Pons (tissue), 1 donor: ENCODE measurements at places on chromosomes 13 and 19.

DNA sequence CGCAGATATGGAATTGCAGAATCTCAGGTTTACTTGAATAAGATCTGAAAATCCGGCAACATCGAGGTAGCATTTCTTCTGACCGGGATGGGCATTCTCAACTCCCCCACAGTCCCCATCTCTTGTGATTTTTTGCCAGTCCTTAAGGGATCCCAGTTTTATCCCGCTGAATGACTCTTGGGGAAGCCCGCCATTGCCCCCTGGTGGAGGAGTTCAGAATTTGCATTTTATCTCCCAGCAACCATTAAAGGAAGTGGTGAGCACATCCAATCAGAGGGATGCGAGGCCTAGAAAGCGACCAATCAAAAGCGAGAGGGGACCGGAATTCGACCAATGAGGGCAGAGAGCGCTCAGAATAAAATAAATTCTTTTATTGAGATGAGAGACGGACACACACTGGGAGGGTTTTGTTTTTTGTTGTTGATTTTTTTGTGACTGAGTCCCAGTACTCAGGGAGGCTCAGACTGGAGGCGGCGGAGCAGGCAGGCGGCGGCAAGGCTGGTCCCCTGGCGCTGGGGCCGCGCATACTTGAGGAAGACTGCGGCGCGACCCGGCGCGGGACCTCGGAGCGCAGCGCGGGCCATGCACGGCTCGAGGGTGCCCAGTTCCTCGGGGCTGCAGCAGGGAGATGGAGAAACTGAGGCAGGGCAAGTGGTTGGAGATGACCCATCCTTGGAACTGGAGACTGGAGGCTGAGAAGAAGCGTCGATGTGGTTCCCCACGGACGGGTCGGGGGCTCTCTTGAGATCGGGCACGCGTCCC lies 3.9 kb upstream of the TTC9B start:
- DNase-seq: peak; percentile 97

DNA sequence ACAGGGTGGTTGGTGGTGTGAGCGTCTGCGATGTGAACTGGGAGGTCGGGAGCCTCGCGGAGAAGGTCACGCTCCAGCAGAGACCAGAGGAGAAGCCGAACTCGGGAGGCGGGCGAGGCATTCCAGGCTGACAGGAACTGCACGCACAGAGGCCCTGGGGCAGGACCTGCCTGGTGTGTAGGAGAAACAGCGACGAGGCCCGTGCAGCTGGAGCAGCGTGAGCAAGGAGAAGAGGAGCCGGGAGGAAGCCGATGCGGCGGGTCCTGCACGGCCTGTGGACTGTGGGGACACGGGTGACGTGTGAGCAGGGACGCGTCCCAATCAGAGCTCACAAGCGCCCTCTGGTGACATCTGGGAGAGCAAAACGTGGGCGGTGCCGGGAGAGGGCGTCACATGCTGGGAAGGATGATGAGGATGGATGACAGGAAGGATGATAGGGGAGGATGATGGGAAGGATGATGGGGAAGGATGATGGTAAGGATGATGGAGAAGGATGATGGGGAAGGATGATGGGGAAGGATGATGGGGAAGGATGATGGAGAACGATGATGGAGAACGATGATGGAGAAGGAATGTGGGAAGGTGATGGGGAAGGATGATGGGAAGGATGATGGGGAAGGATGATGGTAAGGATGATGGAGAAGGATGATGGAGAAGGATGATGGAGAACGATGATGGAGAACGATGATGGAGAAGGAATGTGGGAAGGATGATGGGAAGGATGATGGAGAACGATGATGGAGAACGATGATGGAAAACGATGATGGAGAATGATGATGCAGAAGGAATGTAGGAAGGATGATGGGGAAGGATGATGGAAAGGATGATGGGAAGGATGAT lies 16.1 kb upstream of the MADCAM1 start:
- DNase-seq: peak; percentile 74

GRCh38 chr19:11766597-11767591 lies at the start of gene ZNF441:
ZNF441 (plus strand) TSS chr19:11767000; CDS start chr19:11767194, 194 bp downstream.
- DNase-seq: peak; percentile 97

- DNase-seq: no peak
Observed at GRCh38 chr13:49023431-49023830, 47.7 kb downstream of the FNDC3A start.

- DNase-seq: no peak
Observed at GRCh38 chr19:11227195-11227886, 12.1 kb upstream of the ANGPTL8 start.

DNA sequence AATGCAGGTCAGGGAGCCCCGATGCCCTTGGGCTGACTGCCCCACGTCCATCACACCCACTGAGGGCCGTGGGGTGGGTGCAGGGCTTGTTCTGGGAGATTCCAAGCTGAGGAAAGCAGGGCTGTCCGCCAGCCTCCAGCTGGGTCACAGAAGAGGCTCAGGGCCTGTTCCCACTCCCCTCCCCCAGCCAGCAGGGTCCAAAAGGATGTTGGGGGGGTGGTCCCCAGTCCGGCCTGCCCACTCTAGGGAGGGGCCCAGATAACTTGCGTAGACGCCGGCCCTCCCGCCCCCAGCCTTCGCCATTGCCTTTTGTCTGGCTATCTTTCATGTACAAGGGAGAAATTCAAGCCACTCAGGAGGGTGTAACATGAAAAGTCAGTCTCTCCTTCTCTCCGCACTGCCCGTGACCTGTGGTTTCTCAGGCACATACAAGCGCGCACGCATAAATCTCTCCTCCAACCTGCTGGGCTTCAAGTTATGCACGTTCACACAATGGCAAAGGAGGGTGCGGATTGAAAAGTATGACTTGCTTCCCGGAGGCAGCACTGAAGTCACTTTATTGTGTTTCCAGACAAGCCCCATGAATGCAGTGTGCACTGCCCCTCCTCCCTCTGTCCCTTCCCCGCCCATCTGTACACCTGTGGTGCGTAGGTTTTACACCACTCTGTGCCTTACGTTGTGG lies 20.2 kb downstream of the CARM1 start:
- DNase-seq: no peak

- DNase-seq: no peak
Observed at GRCh38 chr19:28715157-28715556, 497.8 kb downstream of the UQCRFS1 start.

GRCh38 chr19:42191855-42192254 lies 25.6 kb downstream of the DEDD2 start:
- DNase-seq: no peak

DNA sequence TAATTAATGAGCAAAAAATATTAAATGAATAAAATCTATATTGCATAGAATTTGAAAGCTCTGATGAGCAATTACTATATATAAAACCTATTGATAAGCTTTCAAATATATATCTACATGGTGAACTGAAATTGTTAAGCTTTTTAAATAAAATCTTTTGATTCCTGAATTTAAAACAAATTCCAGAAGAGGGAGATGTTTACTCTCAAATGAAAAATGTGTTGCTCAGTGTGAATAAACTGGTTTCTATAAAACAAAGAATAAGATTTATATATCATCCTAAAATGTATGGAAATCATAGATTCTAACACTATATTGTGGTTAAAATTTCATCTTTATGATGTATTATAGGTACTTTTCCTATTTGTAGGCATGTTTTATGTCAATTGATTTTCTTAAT lies 171.5 kb upstream of the SLITRK6 start:
- DNase-seq: peak; percentile 4
